ENCODE measurements at places on chromosomes 7 and 10.
A peak's percentile ranks its signal among the peaks of the same experiment; 100 is the strongest.

- DNase-seq, result no peak
Observed at GRCh38 chr10:76082956-76083355, 651.5 kb downstream of the LRMDA start.

DNA sequence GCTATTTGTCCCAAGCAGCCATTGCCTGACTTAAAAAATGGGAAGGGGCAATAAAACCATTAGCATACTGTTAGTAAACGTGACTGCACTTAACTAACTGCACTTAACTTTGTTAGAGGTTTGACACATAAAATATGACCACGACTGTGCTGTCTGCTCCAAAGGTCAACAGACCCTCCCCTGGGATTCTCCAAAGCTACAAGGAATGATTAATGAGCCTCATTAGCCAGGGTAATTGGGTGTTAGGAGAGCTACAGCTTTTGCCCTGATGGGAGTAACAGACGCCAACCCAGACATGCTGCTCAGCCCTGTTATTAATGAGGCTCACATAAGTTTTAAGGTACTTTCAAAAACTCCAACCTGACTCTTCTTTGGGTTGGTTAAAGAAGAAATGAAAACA, 129.4 kb upstream of the PLPP4 start:
- DNase-seq, result no peak

DNA sequence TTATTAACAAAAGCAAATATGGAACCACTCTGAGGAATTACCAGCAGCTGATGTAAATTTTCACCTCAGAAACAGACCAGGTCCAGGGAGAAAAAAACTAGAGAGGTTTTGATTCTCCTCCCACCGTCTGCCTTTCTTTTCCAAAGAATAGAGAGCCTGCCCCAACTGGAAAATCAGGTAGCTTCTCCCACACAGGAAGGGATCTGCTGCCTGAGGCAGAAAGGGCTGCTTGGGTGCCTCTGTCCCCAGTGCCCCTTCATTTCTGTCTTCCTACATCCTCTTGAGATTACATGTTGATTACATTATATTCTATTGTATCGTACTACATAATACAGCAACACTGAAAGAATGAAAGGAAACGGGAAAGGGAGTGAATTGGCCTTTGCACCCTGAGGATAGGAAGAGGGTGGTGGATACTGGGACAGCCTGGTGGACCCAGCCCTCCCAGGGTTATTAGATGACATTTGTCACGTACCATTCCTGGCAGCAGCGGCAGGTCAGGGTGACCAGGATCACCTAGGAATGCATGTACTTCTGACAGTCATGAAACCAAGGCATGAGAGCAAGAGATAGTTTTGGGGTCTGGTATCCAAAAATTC, 8.9 kb downstream of the ST8SIA6 start:
- no peak for DNase-seq

DNA sequence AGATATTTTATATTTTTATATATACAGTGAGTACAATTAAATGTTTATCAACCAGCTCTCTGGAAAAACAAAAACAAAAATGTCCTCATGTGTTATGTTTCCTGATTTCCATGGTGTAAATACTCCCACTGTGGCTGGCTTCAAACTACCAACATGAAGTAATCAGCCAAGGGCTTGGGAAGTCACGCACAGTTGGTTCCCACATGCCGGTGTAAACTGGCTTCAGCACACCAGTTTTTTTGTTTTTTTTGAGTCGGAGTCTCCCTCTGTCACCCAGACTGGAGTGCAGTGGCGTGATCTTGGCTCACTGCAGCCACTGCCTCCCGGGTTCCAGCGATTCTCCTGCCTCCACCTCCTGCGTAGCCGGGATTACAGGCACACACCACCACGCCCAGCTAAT, 11.8 kb downstream of the OSBPL3 start:
- no peak for DNase-seq

- peak; percentile 62 for DNase-seq
Observed at GRCh38 chr7:12389089-12389700, 14.5 kb downstream of the VWDE start.

- DNase-seq, result no peak
Observed at GRCh38 chr10:21162948-21163347, 265.8 kb upstream of the NEBL start.

- no peak for DNase-seq
Observed at GRCh38 chr10:15627617-15628196, 92.0 kb downstream of the ITGA8 start.

DNA sequence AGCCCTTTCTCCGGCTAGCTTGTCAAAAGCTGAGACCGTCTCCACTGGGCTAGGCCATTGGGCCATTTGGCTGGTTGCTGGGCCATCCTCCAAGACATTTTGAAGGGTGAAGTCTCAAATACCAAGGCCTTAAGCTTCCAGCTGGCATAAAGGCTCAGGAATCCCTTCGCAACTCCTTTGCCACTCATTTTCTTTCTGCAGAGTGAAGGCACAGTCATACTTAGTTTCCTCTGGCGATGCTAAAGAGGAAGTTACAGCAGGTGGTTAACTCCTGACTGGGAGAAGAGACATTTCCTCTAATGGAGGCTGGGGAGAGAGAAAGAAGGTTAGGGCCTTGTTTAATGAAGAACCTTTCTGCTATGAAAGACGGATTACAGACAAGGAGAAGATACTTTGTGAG, 4.8 kb upstream of the REPIN1 start:
- no peak for DNase-seq

- no peak for DNase-seq
Observed at GRCh38 chr10:88555190-88555908, 27.8 kb downstream of the RNLS start.

GRCh38 chr7:158314394-158314793, 273.2 kb downstream of the PTPRN2 start:
- DNase-seq, result no peak

DNA sequence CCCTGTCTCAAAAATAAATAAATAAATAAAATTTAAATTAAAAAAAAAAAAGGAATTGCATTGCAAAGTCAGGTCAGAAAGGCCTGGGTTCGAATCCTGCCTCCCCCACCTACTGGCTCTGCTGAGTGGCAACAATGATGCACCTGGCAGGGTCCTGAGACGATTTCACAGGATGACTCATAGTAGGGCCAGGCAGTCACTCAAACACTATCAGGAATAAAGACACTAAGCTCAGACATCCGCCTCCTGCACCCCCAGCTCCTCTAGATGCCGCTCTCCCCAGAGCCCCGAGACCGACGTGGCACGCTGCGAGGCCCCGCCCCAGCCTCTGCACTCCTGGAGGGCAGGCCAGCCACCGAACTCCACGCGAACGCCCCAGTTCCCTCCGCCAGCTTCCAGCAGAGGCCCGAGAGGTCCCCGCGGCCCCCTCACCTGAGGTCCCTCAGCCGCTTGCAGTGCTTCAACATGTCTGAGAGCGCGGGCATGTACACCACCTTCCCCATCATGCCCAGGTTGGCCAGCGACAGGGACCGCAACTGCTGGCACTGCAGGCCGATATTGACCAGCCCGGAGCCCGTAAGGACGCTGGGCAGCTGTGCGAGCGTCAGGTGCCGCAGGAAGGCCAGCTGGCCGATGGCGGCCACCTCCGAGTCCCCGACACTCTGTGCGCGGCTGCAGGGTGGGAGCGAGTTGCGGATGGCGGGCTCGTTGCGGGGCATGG, 76.6 kb upstream of the TNRC18 start:
- DNase-seq, result no peak

DNA sequence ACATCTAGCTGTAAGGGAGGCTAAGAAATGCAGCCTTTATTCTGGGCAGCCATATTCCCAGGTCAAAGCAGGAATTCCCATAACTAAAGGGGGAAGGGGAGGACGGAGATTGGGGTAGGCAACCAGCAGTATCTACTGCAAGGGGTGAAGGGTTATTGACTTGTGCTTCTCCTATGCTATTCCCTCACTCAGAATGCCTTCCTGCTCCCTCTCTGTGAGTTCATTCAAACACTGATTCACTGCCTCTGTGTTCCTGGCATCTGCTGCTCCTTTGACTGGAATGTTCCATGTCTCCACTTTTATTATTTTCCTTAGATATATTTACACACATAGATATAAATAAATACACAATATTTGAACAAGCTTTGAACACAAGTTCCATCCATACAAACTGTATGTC, 11.1 kb downstream of the HTR7 start:
- no peak for DNase-seq

DNA sequence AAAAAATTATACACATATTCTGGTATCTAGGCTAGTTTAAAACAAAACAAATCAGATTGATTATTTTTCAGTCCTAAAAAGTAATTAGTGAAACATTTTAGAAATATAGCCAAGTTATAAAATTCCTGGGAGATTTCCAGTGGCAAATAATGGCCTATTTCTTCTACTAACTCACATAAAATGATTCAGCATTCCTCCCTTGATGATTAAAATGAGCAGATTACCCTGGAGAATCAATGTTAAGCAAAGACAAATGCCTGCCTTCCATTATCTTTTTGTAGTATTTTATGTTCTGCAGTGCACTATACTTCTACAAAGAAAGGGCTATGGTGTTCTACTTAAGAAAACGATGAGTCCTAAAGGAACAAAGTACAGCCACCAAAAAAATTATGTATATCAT, 53.6 kb downstream of the PARD3 start:
- no peak for DNase-seq

DNA sequence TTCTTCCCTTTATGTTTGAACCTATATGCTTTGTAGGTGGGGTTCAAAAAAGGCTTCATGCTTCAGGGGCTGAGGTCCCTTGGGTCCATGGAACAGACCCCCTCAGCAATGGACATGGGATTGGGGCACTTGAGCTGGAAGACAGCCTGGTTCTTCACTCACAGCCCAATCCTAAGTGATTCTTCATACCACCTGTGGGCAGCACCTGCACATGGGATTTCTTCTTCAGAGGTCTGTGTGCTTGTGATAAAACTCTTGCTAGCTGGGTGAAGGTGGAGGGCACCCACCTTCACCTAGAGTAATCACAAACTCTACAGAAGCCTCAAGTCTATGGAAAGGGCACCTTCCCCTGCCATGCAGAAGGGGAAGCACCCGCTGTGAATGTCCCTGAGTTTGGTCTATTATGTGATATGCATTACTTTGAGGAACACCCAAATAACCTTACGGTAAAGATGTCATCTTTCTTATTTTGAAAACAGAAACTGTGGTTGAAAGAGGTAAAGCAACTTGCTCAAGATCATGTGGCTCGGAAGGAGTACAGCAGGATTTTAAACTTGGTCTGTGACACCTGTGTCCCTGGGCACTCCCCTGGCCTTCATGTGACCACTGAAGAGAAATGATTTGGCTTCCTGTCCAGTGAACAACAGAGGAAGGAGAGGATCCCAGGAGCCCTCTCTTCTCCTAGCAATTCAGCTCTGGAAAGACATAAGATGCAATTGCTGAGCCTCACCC, 469.5 kb upstream of the ZMIZ1 start:
- no peak for DNase-seq

DNA sequence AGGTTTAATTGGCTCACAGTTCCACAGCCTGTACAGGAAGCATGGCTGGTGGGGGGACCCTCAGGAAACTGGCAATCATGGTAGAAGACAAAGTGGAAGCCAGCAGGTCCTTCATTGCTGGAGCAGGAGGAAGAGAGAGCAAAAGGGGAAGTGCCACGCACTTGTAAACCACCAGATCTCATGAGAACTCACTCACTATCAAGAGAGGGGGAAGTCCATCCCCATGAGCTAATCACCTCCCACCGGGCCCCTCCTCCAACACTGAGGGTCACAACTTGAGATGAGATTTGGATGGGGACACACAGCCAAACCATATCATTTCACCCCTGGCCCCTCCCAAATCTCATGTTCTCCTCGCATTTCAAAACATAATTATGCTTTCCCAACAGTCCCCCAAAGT, 171.9 kb upstream of the CACNA2D1 start:
- DNase-seq, result no peak

DNA sequence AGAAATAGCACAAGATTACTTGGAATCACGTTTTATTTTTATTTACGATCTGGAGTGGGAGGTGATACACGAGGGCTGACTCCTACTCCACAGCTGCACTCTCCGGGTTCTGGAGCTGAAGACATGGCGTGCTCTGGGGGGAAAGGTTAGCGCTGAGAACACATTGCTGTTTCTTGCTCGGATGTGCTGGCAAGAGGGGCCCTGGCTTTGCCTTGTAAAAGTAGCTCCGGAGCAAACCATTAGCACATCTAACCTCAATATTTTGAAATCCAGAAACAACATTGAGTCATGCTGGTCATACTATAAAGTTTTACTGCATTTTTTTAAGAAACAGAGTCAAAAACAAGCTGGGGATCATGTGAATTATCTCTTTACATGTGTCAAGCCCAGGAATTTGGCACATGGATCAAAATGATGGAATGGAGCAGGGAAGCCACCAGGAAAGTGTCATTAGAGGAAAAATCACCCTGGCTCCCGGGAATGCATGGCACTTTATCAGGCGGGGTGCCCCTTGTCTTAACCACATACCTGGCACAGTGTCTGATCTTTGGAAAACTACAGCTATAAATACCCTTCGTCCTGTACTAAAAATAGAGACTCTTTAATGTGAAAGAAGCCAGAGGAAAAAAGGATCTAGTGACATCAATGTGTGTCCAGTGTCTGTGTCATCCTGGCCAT, 31.6 kb upstream of the LYZL1 start:
- DNase-seq, result no peak

- peak; percentile 40 for DNase-seq
Observed at GRCh38 chr10:58952747-58953466, 223.5 kb upstream of the PHYHIPL start.

- DNase-seq, result no peak
Observed at GRCh38 chr7:87156709-87157108, 4.5 kb downstream of the DMTF1 start.

DNA sequence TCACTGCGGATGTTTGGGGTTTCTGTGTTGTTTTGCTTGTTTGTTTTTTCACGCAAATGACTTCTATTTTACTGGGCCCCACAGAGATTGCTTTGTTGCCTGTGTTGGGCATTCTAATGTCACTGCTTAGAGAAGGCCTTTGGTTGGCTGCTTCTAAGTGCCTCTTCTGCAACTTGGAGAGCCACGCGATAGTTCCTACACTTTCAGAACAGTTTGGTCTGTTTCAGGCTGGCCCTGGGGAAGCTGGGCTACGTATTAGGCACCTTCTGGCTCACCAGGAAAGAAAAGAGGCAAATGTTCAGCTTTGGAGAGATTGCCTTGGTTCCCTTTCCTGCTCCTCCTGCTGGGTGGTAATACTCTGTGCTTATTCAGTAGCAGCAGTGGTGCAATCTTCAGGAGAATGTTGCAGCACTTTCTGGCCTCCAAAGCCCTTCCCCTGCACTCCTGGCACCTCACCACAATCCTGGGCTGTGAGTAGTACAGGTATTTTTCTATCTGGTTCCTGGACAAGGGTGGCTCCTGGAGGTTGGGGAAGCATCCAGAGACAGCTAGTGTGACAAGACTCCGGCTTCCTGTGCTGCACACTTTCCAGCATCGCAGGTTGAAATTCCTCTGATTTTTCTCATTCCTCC, 1.2 kb downstream of the ANTXRL start:
- DNase-seq, result no peak
